ENCODE measurements at places on chromosomes 1 and 21.

GRCh38 chr1:180961622-180962021 lies 48.9 kb downstream of the KIAA1614 start:
- DNase-seq, result no peak

GRCh38 chr21:35348686-35349085 lies 299.6 kb upstream of the RUNX1 start:
- DNase-seq, result no peak

- DNase-seq, result no peak
Measured at GRCh38 chr1:24009406-24009805, 29.3 kb upstream of the SRSF10 start.

- DNase-seq, result no peak
Measured at GRCh38 chr1:89699451-89699986, 66.6 kb downstream of the LRRC8C start.

- DNase-seq, result no peak
Measured at GRCh38 chr1:103948526-103948925, 198.8 kb downstream of the AMY1C start.

DNA sequence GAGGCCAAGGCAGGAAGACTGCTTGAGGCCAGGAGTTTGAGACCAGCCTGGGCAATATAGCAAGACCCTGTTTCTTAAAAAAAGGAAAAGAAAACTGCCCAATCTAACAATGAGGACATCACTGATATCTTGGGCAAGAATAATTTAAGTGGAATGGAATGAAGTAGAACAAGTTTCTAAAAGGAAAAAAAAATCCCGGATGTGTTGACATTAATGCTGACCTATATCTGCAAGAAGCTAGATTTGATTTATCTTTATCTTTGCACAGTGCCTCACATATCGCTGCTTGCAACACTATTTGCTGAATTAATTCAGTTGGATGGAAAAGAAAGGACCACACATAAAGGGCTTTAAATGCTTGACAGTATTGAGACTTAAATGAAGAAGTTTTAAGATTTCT lies 27.8 kb downstream of the DIPK1A start:
- no peak for DNase-seq

- no peak for DNase-seq
Measured at GRCh38 chr1:46133181-46133658, 791 bp upstream of the PIK3R3 start.

GRCh38 chr1:207805841-207806421 lies 54.1 kb downstream of the CD46 start:
- no peak for DNase-seq

DNA sequence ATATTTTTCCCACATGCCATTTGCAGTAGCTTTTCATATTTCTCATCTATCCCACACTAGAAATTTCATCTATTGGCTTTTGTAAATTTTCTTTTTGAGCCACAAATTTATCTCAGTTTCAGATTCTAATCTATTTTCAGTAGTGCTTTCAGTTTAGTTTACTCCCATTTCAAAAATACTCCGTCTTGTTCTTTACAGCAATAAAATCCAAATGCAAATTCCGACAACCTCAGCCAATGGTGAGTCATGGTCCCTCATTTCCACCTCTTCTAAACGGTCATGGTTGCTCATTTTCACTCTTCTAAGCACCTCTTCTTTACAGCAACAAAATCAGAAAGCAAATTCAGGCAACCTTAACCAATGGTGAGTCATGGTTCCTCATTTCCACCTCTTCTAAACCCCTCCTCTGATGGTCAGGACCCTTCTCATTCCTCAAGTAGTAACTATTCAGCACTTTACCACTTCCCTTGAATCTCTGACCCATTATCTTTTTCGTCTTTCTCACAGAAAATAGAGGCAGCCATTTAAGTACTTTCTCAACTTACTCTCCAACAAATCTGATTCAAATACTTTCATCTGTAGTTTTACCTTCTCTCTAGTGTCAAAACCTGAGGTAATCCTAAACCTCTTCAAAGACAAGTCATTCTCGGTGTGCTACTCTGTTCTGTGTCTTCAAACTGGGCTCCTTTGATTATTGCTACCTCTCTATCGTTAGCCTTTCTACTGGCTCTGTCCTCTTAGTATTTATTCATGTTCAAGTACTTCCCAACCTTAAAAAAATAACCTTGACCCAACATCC lies 34.4 kb downstream of the C21orf91 start:
- DNase-seq, result no peak

GRCh38 chr1:179025975-179026812 lies 500 bp downstream of the FAM20B start:
- DNase-seq, result peak; percentile 6

DNA sequence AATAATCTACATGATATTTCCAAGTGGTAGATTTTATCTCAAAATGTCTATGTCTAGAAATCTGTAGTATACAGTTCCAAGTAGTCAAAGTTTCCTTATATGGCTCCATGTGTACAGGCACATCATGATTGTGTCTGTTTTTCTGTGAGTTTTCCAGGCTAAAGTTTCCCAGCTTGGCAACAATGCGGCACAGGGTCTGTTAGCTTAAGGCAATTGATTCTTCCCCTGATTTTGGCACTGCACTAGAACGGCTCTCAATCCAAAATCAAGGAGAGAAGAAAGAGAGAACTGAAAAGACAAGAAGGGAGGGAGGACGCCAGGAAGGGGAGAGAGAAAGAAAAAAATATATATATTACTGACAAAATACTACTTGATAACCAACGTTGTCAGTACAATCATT lies 193.9 kb upstream of the SNX7 start:
- no peak for DNase-seq

- no peak for DNase-seq
Measured at GRCh38 chr21:42049578-42050430, 21.3 kb upstream of the UMODL1 start.
